ENCODE measurements at places on chromosomes 2 and 18.

DNA sequence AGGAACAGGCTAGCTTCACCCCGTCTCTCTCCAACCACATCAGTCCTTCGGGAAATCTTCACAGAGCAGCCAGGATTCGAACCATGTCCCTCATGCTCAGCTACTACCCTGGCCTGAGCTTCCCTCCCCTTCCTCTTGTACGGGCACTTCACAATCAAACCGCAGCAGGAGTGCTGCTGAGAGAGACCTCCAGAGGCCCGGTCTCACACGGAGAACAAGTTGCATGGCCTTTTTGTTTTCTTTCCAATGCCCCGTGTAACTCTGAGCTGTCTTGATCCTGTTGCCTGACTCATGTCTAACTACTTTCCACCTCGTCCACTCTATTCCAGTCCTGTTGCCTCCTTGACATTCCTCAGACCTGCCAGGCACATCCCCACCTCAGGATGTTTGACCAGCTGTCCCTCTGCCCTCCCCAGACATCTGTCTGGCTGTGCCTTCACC lies 25.4 kb downstream of the FBLN7 start:
- no peak for DNase-seq

DNA sequence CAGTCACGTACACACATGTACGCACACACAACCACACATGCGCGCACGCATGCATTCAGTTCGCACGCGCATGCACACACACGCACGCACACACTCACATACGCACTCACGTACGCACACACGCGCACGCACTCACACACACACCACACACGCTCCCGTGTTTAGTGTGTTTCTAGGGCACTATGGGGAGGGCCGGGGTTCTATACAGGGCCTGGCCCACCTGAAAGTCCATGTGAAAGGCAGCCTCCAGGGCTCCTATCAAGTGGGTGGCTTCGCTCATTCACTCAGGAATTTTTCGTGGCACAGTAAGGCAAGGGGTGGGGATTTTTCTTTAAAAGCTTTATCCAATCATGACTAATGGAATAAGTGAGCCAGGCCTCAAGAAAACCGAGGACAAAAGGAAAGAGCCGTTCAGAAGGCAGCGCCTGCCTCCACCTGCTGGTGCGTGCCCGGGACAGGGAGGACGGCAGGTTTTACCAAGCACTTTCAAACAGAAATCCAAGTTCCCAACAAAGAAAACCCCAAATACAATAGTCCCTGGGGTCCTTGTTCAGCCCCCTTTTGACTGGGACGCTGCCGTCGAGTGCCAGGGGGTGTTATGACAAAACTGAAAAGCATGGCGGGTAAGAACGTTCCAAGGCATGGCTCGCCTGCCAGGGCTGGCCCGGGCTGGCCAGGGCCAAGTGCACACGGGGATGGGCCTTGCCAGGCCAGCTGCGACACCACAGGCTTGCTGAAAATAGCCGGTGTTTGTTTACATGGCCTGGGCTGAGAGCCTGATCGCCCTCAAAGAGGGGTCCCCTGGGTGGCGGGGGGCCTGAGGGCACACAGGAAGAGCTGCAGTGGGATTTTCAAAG lies 110.0 kb downstream of the HDAC4 start:
- no peak for DNase-seq

- DNase-seq = no peak
These were observed 38.0 kb downstream of the ADNP2 start for GRCh38 chr18:80147037-80147417.

GRCh38 chr18:52156166-52156565 lies 183.8 kb upstream of the DCC start:
- no peak for DNase-seq

DNA sequence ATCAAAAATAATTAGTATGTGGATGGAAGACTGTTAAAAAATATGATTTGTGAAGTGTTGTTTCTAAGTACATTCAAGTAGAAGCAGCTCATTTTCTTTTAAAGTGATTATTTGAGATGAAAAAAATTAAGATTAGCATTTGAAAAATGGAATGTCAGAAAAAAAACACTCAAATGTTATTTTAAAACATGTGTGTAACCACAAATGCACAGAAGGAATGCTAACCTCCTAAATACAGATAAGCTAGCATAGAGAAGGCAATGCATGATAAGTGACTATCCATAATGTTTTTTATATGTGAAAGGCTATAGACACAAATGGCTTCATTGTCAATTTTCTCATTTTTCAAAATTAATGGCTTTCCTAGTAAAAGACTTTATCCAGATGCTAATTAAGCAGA lies 198.9 kb downstream of the NYAP2 start:
- DNase-seq = no peak

GRCh38 chr18:48709371-48710062 lies 170.7 kb downstream of the CTIF start:
- DNase-seq = no peak
